CD8-positive, alpha-beta memory T cell (primary cell): ENCODE measurements at places on chromosomes 12 and 14. TPM values are rescaled to one million over a fixed set of nuclear protein-coding genes. Genes with fewer than 3 reads are reported as not detected.

Gene PAX9
- total RNA-seq, result not detected

Gene MUCL1
- total RNA-seq, result not detected

Gene LTB4R2
- total RNA-seq, result 8.3 TPM

Gene ARHGEF25
- total RNA-seq, result 1.4 TPM

Gene BIN2
- 55.9 TPM for total RNA-seq

Gene RND1
- total RNA-seq, result 2.6 TPM
